NCI-H187 treated with DMSO at 0.1 percent for 48 hours (cell line): ENCODE measurements at places on chromosomes 12 and 14.

- DNase-seq: no peak
Measured at GRCh38 chr14:106488291-106488690, 961.9 kb downstream of the TMEM121 start.

GRCh38 chr12:116916122-116916521 lies 5.4 kb downstream of the FBXW8 start:
- DNase-seq: no peak

- no peak for DNase-seq
Measured at GRCh38 chr14:95614349-95614748, 71.9 kb upstream of the TCL1B start.

DNA sequence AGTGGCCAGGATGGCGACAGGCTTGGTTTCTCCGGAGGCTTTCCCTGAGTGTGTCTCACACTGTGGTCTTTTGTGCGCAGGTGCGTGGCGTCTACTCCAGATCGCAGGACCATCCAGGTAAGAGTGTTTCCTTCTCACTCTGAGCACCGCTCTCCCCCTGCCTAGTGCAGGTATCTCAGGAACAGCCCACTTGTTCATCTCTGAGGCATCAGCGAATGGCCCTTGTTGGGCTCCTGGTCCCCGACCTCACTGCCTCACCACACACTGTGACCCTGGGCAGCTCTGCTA lies 781 bp downstream of the ADGRD1 start:
- DNase-seq: no peak

- no peak for DNase-seq
Measured at GRCh38 chr14:83485591-83485990, 1951.9 kb upstream of the SEL1L start.

GRCh38 chr12:22266101-22266500 lies 68.4 kb downstream of the ST8SIA1 start:
- no peak for DNase-seq

GRCh38 chr12:75257510-75257909 lies 47.9 kb upstream of the KCNC2 start:
- DNase-seq: no peak

DNA sequence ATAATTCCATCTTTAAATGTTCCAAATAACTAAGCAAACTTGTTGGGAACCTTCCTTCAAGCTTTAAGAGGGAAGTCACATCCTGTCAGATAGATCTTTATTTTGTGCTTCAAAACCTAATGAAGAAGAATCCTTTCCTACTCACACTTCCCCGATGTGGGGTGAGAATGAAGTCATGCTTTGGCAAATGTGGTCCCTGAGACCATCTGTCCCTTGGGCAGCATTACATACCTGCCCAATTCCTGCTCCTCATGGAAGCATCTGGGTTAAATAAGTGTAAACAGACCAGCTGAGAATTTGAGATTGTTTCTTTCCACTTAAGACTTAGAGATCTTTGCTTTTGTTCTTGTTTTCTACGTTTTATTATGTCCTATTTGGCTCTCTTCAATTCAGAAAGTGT lies 606.0 kb upstream of the TMEM132C start:
- DNase-seq: no peak

- DNase-seq: peak; percentile 41
Measured at GRCh38 chr12:69779928-69780327, 41.3 kb downstream of the RAB3IP start.

DNA sequence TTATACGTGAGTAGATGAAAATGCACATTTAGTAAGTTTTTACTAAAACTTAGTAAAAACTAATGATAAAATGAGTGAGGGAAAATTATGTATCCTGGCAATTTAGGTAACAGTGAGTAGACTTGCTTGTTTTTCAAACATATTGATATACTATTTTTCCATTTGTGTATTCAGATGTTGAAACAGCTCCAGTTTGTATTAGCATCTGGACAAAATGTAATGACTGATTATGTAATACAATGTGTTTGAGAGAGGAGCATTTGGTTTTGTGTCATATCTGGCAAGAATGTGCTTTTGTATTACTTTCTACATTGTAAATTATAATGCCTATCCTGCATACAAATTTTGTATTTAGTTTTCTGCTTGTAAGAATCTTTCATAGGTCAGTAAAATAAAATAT lies 5.6 kb downstream of the CNOT2 start:
- DNase-seq: no peak

GRCh38 chr12:27822076-27822712 lies 42.2 kb upstream of the MANSC4 start:
- no peak for DNase-seq

- DNase-seq: no peak
Measured at GRCh38 chr12:68048648-68049297, 59.5 kb downstream of the IFNG-AS1 start.

DNA sequence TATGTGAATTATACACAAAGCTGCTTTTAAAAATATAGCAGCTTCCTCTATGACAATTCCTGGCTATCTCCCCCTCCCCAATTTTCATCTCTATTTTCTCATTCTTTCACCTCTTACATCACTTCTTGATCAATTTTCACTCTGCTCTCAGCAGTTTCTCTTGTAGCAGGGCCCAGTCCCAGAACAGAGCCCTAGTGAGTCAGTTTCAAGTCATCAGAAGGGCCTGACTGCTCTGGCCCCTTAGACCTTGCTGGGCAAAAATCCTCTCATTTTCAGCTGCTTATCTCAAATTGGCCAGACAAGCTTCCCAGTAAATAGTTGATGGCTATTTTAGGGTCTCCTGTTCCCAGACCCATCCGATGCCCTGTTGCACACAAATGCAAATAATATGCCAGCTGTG lies 101.4 kb downstream of the TTC7B start:
- no peak for DNase-seq

DNA sequence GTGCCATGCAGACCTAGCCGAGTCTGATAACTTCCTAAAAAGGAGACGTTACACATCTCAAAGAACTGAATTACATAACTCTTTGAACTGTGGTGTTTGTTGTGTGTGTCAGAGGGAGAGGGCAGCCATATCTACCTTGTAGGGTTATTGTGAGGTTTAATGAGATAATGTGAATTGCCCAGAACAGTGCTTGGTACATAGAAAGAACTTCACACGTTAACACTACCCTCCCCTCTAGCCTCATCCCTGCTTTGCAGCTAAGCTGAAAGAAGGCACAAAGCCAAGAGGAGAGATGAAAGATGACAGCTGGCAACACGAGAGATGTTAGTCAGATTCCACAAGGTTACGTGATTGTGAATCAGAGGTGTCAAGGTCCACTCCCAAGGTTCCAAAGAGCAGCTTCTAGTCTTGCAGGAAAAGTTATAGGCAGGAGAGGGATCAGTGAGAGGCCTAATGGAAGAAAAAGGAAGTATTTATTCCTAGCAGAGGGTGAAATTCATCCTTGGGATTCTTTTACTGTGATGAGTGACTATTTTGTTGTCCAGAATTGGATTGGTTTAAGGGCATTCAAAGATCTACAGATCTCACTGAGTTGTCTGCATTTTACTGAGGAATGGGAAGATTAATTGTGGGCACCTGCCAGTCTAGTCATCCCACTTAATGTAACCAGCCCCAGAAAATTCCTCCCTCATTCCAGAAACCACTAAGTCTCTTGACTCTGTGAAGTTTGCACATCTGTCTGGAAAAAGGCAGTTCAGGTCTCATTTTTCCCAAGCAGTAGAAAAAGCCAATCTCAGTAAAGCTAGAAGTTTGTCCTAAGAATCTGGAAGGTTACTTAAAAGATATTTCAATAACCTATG lies 25.9 kb upstream of the WNK1 start:
- no peak for DNase-seq

GRCh38 chr12:3879846-3880245 lies 6.6 kb upstream of the PARP11 start:
- DNase-seq: no peak

GRCh38 chr14:87630846-87631245 lies 362.1 kb downstream of the GALC start:
- DNase-seq: no peak

DNA sequence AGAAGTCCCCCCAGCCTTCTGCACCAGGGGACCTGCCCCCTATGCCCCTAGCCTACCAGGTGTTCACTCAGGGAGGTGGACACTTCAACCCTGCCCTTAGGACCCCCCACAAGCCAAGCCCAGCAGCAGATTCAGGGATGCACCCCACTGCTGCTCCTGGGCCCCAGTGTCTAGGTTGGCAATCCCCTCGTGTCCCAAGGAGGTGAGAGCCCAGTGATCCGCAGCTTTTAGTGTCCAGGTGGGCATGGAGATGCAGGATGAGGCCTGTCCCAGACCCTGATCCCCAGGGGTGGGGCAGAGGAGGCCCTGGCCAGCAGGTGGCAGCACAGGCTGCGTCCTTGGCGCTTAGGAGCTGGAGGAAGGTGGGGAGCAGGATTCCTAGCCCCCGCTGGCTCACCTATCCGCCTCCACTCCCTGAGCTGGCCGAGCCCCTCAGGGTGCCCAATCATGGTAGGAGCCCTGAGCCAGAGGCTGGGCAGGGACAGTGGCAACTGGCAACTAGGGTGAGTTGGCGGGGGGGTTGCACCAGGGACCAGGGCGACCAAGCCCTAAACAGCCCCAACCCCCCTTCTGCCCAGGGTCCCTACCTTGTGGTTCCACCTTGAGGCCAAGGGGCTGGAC lies 4.1 kb downstream of the CKB start:
- DNase-seq: no peak

GRCh38 chr14:101635749-101636560 lies 74.7 kb downstream of the DIO3 start:
- DNase-seq: no peak

GRCh38 chr12:113152835-113153814 lies 3.6 kb downstream of the CFAP73 start:
- DNase-seq: no peak

DNA sequence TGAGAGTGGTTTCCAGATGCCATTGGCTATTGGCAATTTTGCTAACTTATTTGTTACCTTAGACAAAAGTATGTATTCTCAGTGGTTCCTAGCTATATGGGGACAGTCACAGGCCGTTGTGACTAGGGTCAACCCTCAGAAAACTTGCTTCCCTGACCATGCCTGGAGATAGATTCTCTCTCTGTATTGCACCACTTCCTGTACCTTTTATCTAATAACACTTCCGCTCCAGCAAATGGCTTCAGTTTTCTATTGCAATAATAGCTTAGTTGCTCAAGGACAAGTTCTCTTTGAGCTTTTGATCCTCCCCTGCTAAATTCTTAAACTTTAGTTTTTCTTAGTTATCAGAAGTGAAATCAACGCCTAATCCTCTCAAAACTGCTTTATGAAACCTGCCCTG lies 338.0 kb downstream of the RMST start:
- no peak for DNase-seq

DNA sequence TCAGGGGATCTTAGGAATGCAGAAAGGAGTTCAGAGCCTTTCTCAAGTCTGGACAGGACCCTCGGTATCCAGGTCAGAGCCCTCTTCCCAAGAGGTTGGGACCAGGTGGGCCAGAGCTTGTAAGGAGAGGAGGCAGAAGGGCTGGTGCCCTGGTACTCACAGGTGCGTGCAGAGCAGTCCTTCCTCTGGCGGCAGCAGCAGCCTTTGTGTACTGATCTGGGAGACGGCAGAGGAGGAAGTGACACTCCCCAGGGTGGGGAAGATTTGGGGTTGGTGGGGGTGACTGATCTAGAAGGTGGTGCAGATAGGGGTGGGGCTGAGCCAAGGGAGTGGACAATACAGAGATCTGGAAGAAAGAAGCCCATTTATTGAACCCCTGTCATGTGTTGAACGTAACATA lies at the start of gene ITGB7:
TSS of gene ITGB7 (minus strand) at position 210 of the 400 bp plus-strand sequence. CDS start 6,808 bp downstream, outside the sequence.
- no peak for DNase-seq

- no peak for DNase-seq
Measured at GRCh38 chr14:31244626-31245025, 37.0 kb upstream of the HECTD1 start.

DNA sequence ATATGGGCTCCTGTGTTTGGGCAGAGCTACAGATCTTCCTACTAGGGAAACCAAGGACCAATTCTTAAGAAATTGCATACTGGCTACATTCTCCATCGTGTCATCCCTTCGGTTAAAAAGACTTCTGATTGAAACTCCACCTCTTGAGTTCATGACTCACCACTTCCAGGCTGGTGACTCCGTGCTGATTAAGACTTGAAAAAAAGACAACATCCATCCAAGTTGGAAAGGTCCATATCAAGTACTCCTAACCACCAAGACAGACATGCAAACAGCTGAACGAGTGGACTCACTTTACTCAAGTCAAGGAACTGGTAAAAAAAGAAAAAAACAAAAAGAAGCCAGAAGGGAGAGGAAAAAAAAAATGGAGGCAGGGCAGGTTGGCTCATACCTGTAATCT lies 63.4 kb downstream of the APOBEC1 start:
- DNase-seq: no peak

DNA sequence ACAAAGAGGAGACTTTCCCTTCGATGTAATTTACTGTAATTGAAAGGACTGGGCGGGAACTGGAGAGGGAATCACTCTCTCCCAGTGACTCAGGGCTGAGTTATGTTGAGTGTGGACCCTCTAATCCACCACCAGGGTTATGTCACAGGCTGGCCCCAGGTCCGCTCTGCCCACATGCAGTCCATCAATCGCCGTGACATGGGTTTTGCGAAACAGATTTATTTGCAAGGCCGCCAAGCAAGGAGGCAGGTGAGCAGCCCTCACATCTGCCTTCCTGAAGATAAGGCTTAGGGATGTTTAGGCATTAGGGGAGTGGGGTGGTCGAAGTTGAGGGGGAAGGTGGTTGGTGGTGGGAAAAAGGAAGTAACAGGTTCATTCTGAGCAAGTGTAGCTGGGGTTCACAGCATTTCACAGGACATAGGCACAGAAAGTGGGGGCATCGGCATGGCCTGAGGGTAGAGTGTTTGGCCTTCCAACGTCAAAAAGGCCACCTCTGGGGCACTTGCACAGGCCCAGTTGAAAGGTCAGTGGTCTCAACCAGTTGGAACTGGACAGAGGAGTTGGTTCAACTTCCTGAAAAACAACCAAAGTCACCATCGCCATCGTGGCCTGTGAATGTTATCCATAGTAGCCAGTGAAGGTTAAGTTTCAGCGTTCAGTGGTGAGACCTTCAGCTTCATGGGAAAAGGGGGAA lies 66.9 kb downstream of the DNAH10 start:
- no peak for DNase-seq

GRCh38 chr12:67457778-67458665 lies 188.9 kb downstream of the CAND1 start:
- DNase-seq: no peak

GRCh38 chr14:64053694-64054669 lies 201.2 kb downstream of the SYNE2 start:
- DNase-seq: no peak

- DNase-seq: no peak
Measured at GRCh38 chr12:2737656-2738241, 57.0 kb upstream of the FKBP4 start.

GRCh38 chr12:68428724-68429501 lies 96.8 kb upstream of the MDM1 start:
- DNase-seq: no peak

- DNase-seq: no peak
Measured at GRCh38 chr12:82904219-82904790, 217.6 kb downstream of the TMTC2 start.

DNA sequence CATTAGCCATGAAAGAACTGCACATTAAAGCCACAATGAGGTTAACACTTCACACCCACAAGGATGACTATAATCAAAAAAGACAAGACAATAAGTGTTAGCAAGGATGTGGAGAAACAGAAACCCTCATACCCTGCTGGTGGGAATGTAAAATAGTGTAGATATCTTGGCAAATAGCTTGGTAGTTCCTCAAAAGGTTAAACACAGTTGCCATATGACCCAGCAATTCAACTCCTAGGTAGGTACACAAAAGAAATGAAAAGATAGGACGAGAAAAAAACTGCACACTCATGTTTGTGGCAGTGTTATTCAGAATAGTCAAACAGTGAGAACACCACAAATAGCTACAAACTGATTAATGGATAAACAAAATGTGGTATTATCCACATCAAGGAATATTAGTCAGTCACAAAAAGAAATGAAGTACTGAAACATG lies 93.5 kb downstream of the ATXN2 start:
- no peak for DNase-seq

GRCh38 chr12:109961612-109962011 lies 34.6 kb downstream of the GIT2 start:
- DNase-seq: no peak
